ENCODE measurements at places on chromosomes 2 and 18.

DNA sequence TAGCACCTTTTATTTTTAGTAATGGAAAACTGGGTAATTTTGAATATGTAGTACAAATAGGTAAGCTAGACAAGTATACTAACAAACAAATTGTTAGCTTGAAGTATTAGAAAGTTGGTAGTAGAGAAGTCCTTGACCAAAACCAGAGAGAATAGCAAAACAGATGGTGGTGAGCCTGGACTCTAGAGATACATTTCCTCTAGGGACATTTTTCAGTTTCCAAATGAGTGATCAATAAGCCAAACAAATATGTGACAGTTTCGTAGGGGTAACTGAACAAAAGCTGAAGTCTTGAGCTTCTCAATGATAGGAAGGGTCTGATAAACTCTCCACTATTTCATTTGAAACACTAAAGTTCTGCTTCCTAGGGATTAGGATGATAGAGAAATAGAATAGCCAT lies 692.0 kb upstream of the FAM98A start:
- no peak for DNase-seq

DNA sequence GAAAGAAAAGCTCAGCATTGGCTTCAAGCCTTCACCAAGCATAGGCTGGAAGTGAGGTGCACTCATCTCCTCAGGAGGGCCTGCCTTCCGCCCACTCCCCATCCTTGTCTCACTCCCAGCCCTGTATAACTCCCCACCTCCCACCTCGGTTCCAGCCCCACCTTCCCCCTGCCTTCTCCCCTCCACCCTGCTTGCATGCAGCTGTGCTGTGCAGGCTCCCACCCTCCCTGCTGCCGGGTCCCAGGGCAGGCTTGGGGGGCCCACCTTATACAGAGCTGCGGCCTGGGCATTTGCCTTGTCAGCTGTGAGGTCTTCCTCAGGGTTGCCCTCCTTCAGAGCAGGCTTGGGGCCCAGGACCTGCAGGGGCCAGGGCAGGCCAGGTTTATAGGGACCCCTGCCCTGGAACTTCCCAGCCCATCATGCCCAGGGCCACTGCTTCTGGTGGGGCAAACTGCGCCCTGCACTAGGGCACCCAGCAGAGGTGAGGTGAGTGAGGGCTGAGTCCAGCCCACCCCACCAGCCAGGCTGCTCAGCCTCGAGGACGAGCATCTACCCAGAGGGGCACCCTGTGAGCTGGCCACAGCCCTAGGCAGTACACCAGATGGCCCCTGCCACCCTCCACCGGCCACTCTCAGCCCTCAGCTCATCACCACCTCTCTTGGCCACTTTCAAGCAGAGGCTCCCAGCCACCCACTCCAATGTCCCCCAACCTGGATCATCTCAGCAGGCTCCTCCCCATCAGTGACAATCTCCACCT lies 11.6 kb downstream of the CAPG start:
- no peak for DNase-seq

- DNase-seq = no peak
Measured at GRCh38 chr2:192126426-192126825, 68.3 kb downstream of the TMEFF2 start.

DNA sequence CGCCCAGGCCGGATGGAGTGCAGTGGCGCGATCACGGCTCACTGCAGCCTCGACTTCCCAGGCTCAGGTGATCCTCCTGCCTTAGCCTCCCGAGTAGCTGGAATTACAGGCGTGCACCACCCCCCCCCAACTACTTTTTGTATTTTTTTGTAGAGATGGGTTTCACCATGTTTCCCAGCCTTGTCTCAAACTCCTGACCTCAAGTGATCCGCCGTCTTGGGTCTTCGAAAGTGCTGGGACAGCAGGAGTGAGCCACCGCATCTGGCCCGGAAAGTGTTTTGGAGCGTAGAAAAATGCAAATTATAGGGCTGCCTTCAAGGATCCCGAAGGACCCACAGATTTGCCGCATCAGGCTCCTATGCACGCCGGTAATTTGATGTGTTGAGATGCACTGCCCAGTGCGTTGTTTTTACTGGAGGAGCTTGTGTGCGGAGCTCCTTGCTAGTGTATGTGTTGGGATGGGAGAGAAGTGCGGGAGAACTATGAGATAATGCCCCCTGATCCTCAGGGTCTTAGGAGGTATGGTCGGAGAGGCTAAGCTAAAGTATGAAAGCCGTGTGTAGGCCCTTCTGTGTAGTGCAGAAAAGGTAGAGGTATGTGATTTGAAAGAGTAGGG lies 1.2 kb upstream of the CLASP1 start:
- DNase-seq = peak; percentile 19

DNA sequence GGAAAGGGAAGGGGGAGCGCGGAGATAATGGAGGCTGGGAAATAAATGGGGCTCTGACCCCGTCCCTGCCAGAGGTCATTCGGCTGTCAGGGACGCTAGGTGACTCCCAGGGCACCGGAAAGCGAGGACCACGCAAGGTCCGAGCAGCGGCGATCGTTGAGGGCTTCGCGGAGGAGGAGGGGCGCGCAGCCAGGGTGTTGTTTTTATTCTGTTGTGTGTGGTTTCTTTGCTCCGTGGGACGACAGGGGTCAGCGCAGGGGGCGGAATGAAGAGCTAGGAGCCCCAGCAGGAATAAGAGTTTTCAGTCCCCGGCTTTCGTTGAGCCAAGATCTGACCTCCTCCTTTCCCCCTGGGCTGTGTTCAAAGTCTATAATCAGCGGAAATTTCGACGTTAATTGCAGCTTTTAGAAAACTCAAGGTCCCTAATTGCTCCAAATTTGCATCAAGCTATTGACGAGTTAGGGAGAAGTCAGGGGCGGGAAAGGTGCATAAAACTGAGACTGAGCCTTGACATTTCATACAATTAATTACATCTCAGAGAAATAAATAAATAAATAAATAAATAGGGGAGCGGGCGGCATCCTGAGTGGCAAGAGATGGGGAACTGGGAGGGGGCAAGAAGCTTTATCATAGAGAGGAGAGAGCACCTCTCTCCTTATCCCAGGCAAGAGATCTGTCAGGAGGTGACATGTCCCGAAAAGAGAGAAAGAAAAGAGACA lies 2.2 kb downstream of the GAD1 start:
- no peak for DNase-seq

DNA sequence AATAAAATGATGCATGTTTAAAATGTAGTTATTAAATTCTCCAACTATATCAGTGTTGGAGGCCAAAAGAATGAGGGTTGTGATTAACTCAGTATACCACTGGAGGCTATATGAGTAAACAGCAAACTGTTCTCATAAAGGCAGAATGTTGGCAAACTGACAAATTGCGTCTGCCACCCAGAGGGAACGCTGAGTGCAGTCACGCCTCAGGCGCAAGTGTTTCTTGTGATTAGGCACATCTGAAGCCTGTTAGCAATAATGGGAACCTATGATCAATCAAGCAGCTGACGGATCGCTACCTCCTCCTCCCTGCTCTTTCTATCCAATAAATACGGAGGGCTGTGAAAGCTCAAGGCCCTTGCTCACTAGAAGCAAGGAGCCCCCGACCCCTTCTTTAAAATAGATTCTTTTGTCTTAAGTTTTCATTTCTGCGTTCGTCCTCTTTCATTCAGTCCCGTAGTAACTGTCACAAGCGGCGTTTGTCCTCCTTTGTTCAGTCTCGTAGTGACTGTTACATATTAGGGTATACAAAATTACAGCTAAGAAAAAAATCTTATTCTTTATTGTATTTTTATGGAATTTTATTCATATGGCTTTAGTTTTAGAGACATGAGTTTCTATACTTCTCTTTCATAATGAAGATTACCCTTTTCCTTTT lies 16.3 kb upstream of the RMND5A start:
- DNase-seq = peak; percentile 13

DNA sequence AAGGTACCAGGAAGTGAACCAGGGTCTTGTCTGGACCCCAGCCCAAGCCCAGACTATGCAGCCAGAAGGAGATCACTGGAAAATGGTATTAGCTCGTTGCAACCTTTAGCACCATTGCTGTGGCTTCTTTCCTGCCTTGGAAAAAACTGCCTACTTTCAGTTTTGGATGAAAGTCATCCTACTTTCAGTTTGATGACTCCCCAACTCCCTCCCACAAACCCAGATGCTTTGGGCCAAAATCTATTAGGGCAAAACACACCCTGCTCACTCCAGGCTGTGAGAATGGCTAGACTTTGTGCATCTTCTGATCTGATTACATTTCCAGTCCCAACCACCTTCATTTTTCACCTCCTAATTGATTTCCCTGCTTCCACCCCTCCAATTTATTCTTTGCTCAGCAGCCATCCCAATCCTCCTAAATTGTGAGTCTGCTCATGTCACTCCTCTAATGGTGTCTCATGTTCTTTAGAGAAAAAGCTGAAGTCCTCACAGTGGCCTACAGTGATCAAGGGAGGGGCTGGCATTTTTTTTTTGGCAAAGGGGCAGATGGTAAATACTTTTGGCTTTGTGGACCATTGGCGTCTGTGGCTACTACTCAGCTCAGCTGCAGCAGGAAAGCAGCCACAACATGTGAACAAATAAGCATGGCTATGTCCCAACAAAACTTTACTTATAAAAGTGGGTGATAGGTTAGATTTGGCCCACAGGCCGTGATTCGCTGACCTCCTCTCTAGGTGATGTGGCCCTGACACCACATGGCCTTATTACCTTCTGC lies 368.7 kb downstream of the SLC4A3 start:
- no peak for DNase-seq
